Spinal cord (tissue), 10 donors: ENCODE measurements at places on chromosomes 5 and 9. TPM values are rescaled to one million over a fixed set of nuclear protein-coding genes. Genes with fewer than 3 reads are reported as not detected.

GRCh38 chr9:21268347-21268657 is 28.5 kb upstream of the IFNA14 start:
- no peak for DNase-seq

The CLPTM1L gene
- polyA plus RNA-seq, result 98.3 TPM

- peak; percentile 94 for DNase-seq
Measured at GRCh38 chr9:122125158-122125508, 32.0 kb upstream of the TTLL11 start.

DNA sequence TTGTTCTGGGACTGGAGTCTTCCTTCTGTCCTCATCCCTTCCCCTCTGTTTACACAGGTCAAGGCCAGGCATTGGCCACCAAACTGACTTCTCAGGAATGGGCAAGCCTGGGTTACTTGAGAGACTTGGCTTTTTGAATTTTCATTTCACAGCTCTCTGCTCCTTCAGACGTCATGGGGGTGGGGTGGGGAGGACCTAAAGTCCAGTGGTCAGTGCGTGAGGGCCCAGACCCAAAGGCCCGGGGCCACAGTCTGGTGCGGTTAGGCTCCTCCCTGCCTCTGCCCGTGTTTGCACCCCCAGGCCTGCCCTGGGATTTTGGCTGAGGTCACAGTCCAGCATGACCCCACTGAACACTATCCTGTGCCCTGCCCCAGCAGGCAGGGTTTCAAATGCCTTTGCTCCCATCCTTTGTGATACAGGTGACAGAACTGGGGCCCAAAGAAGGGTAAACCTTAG is 4.1 kb upstream of the CXXC5 start:
- no peak for DNase-seq

DNA sequence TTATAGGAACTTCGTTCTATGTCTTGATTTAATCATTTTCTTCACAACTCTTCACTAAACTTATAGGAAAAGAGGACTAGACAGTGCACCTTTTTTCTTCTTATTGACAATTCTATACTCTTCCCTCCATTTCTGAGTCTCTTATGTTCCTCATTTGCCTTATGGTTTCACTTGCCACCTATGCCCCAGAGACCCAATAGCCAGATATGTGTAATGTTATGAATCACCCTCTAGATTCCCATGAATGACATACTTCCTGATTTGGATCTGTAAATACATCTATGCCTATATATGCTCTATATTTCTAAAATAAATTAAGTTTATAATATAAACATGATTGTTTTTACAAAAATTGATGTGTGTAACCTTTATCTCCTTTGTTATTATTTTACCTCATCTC is 514.1 kb upstream of the MEF2C start:
- no peak for DNase-seq

GRCh38 chr5:179619776-179620175 is 3.7 kb downstream of the HNRNPH1 start:
- no peak for DNase-seq

- DNase-seq, result no peak
Measured at GRCh38 chr9:108040783-108041182, 551.2 kb upstream of the KLF4 start.

The HTR1A gene
- 4.5 TPM for polyA plus RNA-seq

The F12 gene
- polyA plus RNA-seq, result 15.1 TPM

The CTXN3 gene
- polyA plus RNA-seq, result 10.8 TPM

GRCh38 chr5:25488119-25488518 is 843.3 kb upstream of the CDH10 start:
- no peak for DNase-seq

DNA sequence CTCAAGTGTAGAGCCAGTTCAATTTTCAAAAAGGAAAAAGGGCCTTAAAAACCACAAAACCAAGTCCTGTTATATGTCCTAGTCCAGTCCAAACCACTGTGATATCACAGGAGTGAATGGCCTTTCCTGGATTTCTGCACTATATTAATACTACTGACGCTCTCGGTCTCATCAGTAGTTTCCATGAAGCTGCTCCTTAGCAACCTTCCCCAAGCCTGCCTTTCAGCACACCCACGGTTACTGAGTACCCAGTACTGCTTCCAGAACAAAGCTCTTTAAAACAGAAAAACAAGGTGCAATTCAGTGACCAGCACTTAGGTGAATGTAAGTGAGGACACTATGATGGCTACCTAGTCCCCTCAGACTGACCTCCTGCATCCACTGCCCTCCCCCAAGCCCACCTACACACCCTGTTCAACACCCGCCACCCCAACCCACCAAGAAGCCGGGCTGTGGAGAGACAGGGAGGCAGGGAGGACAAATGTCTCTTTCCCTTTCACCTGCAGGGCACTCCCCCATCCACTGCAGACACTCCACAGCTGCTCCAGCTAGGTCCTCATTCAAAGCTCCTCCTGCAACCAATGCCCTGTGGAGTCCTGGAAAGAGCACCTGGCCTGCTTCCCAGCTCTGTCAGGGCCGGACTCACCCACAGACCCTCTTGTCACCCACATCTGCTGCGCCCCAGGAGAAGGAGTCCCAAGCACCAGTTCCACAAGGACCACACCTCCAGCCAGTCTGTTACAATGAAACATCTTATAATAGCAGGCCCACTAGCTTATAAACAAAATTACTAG is 25.9 kb downstream of the PSMB7 start:
- DNase-seq, result no peak

DNA sequence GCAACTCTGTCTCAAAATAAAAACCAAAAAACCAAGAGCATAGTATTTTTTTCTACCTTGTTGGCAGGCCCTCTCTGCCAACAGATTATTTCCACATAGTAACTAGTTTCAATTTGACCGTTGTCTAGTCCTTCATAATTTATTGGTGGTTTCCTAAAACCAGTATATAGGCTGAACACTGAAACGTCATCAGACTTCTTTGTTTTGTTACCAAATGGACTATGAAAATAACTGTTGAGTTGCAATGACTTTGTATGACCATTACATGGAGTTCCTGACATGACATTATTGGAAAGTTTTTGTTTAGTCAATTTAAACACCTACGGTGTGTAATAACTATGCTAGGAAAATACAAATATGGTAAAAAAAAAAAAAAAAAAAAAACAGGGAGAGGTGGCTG is 1.7 kb downstream of the AGGF1 start:
- DNase-seq, result no peak

- peak; percentile 35 for DNase-seq
Measured at GRCh38 chr5:111649516-111649915, 107.5 kb downstream of the NREP start.

The IER5L gene
- polyA plus RNA-seq, result 7.6 TPM

- DNase-seq, result no peak
Measured at GRCh38 chr5:58224661-58225060, 235.2 kb downstream of the PLK2 start.

DNA sequence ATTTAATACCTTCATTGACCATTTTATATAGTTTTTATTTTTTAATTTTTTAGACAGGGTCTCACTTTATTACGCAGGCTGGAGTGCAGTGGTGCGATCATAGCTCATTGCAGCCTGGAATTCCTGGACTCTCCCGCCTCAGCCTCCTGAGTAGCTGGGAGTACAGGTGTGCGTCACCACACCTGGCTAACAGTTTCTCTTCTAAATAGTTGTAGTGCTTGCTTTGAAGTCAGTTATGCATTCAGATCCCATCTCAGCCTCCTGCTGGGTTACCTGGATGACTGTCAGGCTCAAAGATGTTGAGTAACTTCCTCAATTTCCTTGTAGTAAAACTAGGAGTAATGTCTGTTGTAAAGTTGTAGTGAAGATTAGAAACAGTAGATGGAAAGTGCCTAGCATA is 21.4 kb downstream of the SNX18 start:
- DNase-seq, result no peak

DNA sequence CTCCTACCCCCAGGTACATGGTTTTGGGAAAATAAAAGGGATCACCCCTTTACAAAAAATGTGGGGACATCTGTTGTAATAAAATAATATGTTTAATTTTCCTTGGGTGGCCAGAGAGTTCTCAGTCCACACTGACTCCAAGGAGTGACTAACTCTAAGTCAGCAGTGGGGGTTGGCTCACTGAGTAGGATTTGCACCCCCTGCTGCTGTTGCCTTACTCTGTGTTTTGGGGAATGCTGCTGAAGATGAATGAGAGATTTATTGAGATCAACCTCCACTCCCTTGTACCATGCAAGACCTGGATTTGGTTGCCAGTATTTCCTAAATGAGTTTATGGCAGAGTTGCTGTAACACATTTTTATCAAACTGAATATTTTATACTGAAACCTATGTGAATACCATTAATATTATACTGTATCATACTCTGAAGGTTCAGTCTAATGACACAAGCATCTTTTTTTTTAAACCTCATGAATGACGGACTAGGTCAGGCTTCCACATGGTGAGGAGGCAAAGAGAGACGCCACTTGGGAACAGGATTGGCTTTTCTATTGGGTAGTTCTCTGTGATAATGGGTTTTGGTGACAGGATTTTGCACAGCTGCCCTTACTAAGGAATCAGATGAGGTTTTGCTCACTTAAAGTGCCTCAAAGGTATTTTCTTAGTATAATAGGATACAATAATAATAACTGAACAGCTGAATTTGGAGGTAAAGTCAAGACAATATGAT is 121.3 kb upstream of the OSMR start:
- DNase-seq, result no peak

DNA sequence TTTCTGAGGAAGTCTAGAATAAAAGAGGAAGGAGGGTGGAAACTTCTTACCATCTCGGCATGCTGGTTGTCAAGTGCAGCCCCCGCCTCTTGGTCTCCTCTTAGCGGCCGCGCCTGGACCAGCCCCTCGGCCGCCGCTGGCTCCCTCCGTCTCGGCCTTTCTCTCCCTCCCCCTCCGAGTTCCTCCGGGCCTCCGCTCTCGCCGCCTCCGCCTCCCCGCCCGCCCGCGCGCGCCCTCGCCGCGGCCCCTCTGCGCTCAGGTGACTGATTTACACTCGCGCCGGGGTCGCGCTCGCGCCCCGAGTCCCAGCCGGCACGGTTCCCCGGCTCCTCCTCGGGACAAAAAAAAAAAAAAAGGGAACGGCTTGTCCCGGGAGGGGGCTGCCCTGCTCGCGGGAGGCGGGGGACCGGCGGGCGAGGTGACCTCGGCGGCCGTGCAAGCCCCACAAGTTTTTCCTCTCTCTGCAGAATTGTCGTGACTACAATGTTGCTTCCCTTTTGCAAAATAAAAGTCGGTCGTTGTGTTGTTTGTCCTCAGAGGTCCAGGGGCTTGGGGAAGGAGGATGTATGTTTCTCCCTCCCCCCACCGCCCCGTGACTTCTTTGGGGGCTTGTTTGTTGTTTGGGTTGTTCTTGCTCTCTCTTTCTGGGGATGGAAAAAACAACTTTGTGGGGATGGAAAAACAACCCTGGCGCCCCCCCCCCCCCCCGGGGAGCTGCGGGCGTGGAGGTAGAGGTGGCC is at the start of gene BNC2:
Gene BNC2 (minus strand): TSS at position 75 of the 740 bp plus-strand sequence. CDS start 22 bp downstream, at position 53.
- DNase-seq, result no peak

- DNase-seq, result no peak
Measured at GRCh38 chr9:81490605-81491331, 198.6 kb downstream of the TLE1 start.

DNA sequence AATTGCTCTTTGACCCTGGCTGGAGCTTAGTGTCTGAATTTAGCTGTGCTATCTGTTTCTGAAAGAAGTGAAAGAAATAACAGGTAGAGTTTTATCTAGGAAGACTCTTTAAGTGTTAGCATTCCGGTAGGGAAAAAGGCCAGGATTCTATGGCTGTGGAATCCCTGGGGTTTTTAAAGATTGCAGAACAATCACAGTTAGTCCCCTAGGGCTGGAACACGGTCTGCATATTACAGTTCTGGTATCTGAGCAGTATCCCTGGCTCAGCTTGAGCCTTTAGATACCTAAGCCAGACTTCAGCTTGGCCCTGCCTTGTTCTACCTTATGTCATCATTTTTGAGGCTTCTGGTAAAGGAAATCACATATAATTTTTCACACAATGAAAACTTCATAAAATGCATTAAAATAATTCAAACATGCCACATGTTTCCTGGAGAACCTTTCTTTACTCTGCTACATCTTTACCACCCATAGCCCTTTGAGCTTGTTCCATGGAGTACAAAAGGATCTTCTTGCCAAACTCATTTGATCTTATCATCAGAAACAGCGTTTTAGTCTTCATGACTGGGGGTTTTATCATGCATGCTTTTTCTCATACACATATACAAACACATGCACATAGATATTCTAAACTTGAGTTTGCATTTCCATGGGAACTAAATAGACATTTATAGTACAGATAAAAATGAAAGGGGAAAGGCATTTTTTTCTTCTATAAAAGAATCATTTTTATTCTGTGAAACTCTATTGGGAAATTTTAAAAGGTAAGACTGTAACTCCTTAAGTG is 410.8 kb downstream of the CETN3 start:
- no peak for DNase-seq

GRCh38 chr9:70801181-70801829 is 320.1 kb downstream of the TRPM3 start:
- DNase-seq, result no peak

GRCh38 chr5:117336208-117336607 is 761.6 kb upstream of the SEMA6A start:
- DNase-seq, result no peak

DNA sequence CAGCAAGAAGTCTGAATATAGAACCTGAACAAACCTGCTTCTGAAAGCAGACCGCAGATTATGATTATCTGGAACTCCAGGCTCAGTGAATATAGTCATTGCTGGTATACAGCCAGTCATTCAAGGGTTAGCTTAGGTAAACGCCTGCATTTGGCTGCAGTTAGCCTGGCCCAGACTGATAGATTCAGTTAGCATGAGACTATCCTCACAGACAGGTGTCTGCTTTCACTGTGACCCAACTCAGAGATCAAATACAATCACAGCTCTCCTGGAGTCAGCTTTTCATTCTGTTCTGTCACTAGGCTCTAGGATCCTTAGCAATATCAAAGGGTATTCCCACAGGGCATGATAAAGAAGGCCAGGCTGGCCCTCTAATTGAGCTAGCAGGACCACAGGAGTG is 138.6 kb upstream of the PLCXD3 start:
- no peak for DNase-seq

- no peak for DNase-seq
Measured at GRCh38 chr5:170362102-170362501, 27.1 kb downstream of the KCNMB1 start.

DNA sequence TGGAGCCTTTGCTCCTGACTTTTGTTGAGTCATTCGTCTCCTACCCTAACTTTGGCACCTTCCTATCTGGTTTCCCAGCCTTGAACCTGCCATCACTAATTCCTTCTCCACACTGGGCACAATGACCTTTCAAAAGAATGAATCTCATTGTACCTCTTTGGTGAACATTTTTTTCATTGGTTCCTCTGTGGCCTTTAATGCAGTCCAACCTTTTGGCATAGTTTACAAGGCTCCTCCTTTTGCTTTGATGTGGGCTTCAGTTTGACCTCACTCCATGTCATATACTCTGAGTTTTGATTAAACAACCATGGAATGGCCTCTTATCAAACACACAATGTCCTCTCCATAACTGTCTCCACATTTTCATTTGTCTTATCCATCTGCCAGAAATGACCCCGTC is 14.5 kb upstream of the ROPN1L start:
- no peak for DNase-seq

- no peak for DNase-seq
Measured at GRCh38 chr9:125151730-125152129, 8.4 kb upstream of the SCAI start.

The ACTBL2 gene
- not detected for polyA plus RNA-seq

The PCDHGA12 gene
- 8.1 TPM for polyA plus RNA-seq

GRCh38 chr9:74728176-74728575 is 159.5 kb downstream of the TRPM6 start:
- DNase-seq, result no peak

GRCh38 chr5:91098541-91098940 is 284.6 kb downstream of the ARRDC3 start:
- DNase-seq, result no peak

The ZNF658 gene
- 4.9 TPM for polyA plus RNA-seq

The ADCY2 gene
- polyA plus RNA-seq, result 145 TPM

The EEIG1 gene
- polyA plus RNA-seq, result 96.3 TPM
